ENCODE measurements at places on chromosomes 3 and 15.
A peak's percentile ranks its signal among the peaks of the same experiment; 100 is the strongest.

DNA sequence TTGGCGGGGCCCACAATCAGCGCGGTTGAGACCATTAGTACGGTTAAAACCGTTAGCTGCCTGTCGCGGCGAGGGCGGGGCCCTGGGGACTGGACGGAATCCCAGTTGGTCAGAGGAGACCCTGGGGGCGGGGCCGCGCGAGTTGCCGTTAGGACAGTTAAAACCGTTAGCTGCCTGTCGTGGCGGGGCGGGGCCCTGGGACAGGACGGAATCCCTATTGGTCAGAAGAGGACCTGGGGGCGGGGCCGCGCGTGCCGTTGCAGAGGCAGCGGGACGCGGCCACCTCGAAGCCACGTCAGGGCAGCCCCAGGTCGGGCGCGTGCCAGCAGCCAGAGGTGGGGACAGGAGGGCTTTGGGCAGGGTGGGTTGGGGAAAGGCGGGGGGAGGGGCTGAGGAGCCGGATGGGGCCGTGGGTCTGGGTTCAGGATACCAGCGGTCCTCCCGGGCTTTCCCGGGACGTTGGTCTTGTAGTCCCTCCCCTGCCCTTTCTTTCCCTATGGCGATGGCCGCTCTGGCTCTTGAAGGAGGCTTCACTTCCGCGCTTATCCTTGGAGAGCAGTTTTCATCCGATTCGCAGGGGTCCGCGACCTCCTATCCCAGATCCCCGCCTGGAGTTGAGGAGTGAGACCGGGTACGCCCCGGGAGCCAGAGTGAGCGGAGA lies 28.0 kb downstream of the KLHDC8B start:
- DNase-seq: no peak

- no peak for DNase-seq
Measured at GRCh38 chr3:188421151-188421821, 267.3 kb downstream of the LPP start.

- no peak for DNase-seq
Measured at GRCh38 chr3:141401573-141402475, 33.5 kb downstream of the ZBTB38 start.

DNA sequence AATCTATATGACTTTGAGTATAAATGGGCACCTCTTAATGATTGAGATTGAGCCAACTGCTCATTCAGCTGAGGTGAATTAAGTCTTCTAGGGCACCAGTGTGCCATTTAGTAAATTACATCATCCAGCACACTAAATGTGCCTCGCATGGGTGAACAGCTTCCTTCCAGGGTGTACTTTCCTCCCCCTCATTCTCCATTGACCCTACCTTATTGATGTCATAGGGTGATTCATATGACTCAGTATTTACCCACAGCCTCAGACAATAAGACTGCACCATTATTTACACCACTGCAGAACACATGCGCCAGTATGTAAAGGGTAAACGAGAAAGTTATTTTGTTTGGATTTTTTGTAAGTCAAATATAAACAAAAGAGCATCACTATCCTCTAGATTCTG lies 185.2 kb upstream of the ARL6 start:
- DNase-seq: peak; percentile 14

GRCh38 chr15:87597346-87598052 lies 659.0 kb downstream of the NTRK3 start:
- DNase-seq: no peak

DNA sequence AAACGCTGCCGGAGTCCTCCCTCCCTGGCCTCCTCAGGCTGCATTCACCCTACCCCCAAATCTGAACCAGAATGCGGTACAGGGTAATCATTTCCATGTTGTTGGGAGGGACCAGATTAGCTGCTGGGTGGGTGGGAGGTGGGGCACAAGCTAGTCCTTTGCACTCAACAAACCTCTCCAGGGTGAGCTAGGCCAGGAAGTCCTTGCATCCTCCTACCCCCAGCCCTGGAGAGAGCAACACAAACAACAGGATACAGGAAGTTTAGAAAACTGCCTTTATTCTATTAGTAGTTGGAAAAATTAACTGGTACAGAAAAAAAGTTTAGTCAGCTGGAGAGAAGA lies 702 bp upstream of the GPX1 start:
- DNase-seq: no peak

Data from epithelial cell of prostate (primary cell).